Mesothelial cell of epicardium (in vitro differentiated cells): ENCODE measurements at places on chromosomes 2 and 18.

DNA sequence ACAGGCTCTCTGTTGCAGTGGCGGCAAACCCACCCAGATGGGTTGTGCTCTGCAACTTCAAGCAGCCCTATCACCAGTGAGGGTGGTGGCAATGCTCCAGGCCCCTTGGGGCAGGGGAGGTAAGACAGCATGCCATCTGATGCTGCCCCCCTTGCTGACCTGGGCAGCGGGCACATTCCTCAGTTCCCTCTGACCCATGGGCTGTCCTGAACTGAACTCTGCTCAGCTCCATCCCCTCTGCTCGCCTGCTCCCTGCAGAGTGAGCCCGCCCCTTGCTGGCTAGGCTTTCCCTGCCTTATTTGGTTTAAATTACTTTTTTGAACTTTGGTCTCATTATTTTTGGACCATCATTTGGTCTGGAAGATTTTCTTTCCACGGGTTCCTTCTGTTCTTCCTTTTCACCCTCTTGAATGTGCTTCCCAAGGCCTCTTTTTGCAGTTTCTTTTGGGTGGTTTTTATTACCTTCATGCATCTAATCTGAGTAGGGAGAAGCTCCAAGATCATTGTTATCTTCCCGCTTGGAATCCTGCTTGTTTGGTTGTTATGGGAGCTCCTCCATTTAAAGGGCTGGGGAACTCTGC, 565.4 kb downstream of the TNS1 start:
- DNase-seq, result no peak
- H3K4me1 ChIP-seq, result peaks cover 63% of the 10 kb centered on the region
- no peaks in the 10 kb centered on the region for H3K36me3 ChIP-seq

DNA sequence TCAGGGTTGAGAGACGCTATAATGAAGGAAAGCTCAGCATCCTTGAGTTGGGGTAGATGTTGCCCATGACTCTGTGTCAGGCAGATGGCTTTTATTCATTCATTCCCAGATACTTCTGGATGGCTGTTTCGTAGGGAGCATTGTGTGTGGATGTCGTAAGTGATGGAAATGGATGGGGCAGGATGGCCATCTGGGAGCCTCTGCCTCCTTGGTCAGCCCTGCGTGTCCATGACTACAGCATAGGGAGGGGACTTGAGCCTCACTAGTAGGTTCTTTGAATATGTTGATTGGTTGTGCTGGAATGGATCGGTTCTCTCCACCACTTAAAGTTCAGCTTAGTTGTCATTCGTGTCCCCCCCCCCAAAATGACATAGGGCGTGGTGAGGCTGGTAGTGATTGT, 44.9 kb downstream of the TGOLN2 start:
- H3K4me1 ChIP-seq, result peaks cover 18% of the 10 kb centered on the region
- peaks cover 10% of the 10 kb centered on the region for H3K36me3 ChIP-seq
- DNase-seq, result no peak
- H3K27ac ChIP-seq, result no peak overlapping the region

DNA sequence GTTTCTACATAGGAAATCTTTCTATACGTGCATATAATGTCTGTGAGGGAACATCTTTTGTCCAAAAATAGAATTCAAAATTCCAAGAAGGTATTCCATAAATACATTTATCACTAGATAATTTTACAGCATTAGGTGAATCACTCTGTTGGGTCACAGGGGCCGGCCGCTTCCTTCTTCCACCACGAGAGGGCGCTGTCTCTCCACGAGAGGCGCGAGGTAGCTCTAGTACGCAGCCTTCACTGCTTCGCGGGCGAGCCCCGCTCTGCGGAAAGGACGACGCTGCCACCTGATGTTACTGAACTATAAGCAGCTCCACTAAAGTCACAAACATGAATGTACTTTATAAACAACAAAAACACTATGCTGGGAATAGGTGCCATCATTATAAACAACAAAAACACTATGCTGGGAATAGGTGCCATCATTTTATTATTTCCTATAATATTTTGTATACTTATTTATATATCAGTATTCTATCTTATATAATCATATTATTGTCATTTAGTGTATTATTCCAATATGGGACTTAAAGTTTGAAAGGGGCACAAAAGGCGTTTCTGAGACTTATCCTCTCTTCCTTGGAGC, 69.4 kb upstream of the REV1 start:
- peaks cover 44% of the 10 kb centered on the region for H3K27me3 ChIP-seq
- no peak overlapping the region for H3K27ac ChIP-seq
- H3K36me3 ChIP-seq, result no peaks in the 10 kb centered on the region
- peak; percentile 89 for DNase-seq
- H3K4me1 ChIP-seq, result peaks cover 8% of the 10 kb centered on the region
- no peak overlapping the region for H3K4me3 ChIP-seq

GRCh38 chr2:71583876-71584275, 130.5 kb downstream of the DYSF start:
- H3K27me3 ChIP-seq, result no peaks in the 10 kb centered on the region
- no peak for DNase-seq
- no peak overlapping the region for H3K27ac ChIP-seq
- peaks cover 11% of the 10 kb centered on the region for H3K4me1 ChIP-seq
- no peak overlapping the region for H3K4me3 ChIP-seq
- no peaks in the 10 kb centered on the region for H3K36me3 ChIP-seq
